ENCODE measurements at places on chromosomes 1 and 21. TPM values are rescaled to one million over a fixed set of nuclear protein-coding genes. Genes with fewer than 3 reads are reported as not detected.

The SAMSN1 gene
- total RNA-seq = 119 TPM

The ZSWIM5 gene
- total RNA-seq = 0.58 TPM

The ANGPTL7 gene
- total RNA-seq = not detected

The CRNN gene
- total RNA-seq = not detected

DNA sequence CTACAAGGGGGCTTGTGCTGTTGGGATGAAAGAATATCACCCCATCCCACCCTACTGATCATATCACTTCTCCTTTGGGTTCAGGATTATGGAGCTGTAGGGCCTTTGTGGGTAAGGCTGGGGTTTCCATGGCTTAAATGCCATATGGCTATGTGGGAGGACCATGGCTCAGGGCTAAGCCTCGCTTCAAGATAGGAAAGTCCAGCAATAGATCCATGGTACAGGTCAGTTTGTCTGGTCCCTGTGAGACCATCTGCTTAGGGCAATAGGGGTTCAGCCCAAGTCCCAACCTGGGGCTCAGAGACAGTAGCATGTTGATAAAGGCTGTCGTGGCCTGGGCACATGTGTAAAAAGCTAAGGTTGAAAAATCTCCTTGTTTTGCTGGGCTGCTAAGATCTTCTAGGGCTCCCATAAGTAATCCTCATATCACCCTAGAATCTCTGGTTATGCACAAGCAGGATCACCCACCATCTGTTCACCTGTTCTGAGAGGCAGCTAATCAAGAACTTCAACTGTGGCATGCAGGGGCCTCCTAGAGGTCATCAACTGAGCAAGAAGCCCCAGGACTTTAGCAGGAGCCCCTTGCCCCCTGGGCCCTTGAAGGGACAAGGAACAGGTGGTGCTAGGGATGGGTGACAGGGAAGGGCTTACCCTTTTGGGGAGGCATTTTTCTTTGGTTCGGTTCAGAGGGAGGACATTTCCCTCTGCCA, 66.5 kb downstream of the UBE2T start:
- DNase-seq = no peak

GRCh38 chr1:25560788-25561187, 17.4 kb downstream of the LDLRAP1 start:
- no peak for DNase-seq

- DNase-seq = no peak
Measured at GRCh38 chr1:15727424-15727823, 8.6 kb upstream of the SLC25A34 start.
